ENCODE measurements at places on chromosomes 1 and 21.

- DNase-seq = no peak
These were observed 139.3 kb upstream of the IPO9 start for GRCh38 chr1:201689647-201690046.

- DNase-seq = no peak
These were observed 37.2 kb downstream of the CAMSAP2 start for GRCh38 chr1:200775850-200776249.

GRCh38 chr1:6097824-6098223 lies 52.1 kb downstream of the KCNAB2 start:
- no peak for DNase-seq

GRCh38 chr1:199522936-199523335 lies 504.6 kb upstream of the NR5A2 start:
- no peak for DNase-seq

GRCh38 chr1:60031146-60031545 lies 42.4 kb downstream of the C1orf87 start:
- DNase-seq = no peak

DNA sequence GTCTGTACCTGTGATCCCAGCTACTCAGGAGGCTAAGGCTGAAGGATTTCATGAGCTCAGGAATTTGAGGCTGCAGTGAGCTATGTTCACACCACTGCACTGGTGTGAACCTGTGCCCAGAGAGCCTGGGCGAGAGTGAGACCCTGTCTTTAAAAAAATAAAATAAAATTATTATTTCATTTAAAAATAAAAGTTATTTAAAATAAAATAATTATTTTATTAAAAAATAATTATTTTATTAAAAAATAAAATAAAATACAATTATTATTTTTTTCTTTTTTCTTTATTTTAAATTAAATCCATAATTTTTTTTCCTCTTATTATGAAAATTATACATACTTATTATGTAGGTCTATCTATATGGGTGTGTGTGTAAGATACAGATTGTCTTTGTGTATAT lies 53.6 kb downstream of the LHX9 start:
- no peak for DNase-seq

Data from stimulated activated CD8-positive, alpha-beta memory T cell treated with anti-CD3 and anti-CD28 coated beads, Interleukin-4, amount 100 ng/mL, for 1 hour (primary cell).